ENCODE measurements at places on chromosomes 5 and 9.

DNA sequence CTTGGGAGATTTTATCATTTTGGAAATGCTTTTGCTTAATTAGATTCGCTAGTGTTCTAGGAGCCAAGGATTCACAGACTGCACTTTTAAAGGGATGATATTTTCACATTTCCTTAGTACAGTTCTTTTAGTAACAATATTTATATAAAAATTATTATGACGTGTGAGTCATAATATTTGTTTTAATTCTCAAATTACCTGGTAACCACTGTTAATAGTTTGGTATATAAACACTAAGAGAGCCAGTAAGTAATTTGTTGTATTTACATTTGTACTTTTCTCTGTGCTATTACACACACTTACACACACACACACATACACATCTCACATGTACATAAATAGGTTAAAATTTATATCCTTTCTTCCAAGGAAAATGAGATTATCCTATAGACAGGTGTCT lies 58.8 kb upstream of the RAD23B start:
- H3K36me3 ChIP-seq: no peaks in the 10 kb centered on the region
- H3K4me3 ChIP-seq: no peak overlapping the region
- no peak for DNase-seq
- no peak overlapping the region for H3K27ac ChIP-seq

- DNase-seq: no peak
- peak overlapping the region; percentile 94 for H3K27ac ChIP-seq
- no peaks in the 10 kb centered on the region for H3K27me3 ChIP-seq
- H3K4me1 ChIP-seq: peaks cover 4% of the 10 kb centered on the region
These were observed 617 bp upstream of the FPGS start for GRCh38 chr9:127801955-127802575.

GRCh38 chr9:111961009-111961408 lies 64.4 kb downstream of the UGCG start:
- H3K4me3 ChIP-seq: no peak overlapping the region
- no peaks in the 10 kb centered on the region for H3K36me3 ChIP-seq
- no peaks in the 10 kb centered on the region for H3K27me3 ChIP-seq
- no peak for DNase-seq
- peaks cover 21% of the 10 kb centered on the region for H3K4me1 ChIP-seq
- H3K27ac ChIP-seq: no peak overlapping the region

GRCh38 chr9:107039542-107039941 lies 176.6 kb downstream of the ZNF462 start:
- no peak for DNase-seq
- H3K27ac ChIP-seq: no peak overlapping the region
- no peaks in the 10 kb centered on the region for H3K36me3 ChIP-seq
- H3K27me3 ChIP-seq: no peaks in the 10 kb centered on the region
- no peaks in the 10 kb centered on the region for H3K4me1 ChIP-seq

DNA sequence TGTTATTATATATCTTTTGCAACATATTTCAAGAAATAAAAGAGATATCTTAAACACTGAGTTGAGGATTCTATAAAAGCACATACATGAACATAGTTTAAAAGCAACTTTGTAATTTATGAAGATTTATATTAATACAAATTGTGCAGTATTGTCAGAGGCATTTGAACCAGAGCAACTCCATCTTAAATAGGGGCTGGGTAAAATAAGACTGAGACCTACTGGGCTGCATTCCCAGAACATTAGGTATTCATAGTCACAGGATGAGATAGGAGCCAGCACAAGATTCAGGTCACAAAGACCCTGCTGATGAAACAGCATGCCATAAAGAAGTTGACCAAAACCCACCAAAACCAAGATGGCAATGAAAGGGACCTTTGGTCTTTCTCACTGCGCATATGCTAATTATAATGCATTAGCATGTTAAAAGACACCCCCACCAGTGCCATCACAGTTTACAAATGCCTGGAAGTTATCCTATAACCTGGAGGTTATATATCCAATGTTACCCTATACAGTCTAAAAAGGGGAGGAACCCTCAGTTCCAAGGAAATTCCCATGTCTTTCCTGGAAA lies 320.2 kb downstream of the FAM170A start:
- no peak for DNase-seq
- no peaks in the 10 kb centered on the region for H3K36me3 ChIP-seq
- H3K27me3 ChIP-seq: no peaks in the 10 kb centered on the region

DNA sequence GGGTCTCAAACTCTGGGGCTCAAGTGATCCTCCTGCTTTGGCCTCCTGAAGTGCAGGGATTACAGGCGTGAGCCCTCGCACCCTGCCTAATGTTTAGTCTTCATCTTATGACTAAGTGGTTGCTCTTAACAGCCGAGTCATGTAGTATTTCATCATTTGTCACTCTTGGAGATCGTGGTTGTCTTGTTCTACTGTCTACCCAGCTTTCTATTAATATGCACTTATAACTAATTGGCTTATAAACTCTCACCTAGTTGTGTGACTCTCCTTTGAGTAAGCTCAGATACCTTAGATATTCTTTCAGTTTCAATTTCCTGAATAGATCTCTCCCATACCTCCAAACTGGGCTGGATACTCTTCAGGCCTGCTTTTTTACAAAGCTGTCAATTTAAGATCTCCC lies 19.9 kb downstream of the SLC44A1 start:
- no peaks in the 10 kb centered on the region for H3K36me3 ChIP-seq
- no peak for DNase-seq
- H3K27me3 ChIP-seq: no peaks in the 10 kb centered on the region

DNA sequence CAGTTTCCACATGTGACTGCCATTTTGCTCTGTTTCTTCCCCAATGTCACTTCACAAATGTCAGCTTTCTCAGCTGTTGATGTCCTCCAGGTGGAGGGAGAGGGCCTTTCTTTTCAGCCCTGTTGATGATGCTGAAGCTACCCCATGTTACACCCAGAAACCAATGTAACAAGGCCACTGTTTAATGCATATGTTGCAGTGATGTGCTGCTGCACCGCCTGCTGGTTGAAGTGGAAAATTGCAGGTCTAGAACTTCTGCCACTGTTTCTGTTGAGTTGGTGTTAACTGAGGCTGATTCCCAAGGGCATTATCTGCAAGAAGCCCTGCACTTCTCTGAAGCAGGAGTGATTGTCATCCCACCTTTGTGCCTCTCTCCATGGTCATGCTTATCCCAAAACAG lies 428.4 kb downstream of the KDM4C start:
- no peaks in the 10 kb centered on the region for H3K4me1 ChIP-seq
- H3K4me3 ChIP-seq: no peak overlapping the region
- H3K36me3 ChIP-seq: peaks cover 32% of the 10 kb centered on the region
- no peaks in the 10 kb centered on the region for H3K27me3 ChIP-seq
- no peak overlapping the region for H3K27ac ChIP-seq

- no peak for DNase-seq
- no peaks in the 10 kb centered on the region for H3K36me3 ChIP-seq
- H3K4me3 ChIP-seq: no peak overlapping the region
- no peaks in the 10 kb centered on the region for H3K4me1 ChIP-seq
- peaks cover 5% of the 10 kb centered on the region for H3K27me3 ChIP-seq
These were observed 20.1 kb upstream of the HMCN2 start for GRCh38 chr9:130245474-130245873.

- H3K36me3 ChIP-seq: no peaks in the 10 kb centered on the region
- H3K4me3 ChIP-seq: no peak overlapping the region
- no peak overlapping the region for H3K27ac ChIP-seq
These were observed 120.4 kb upstream of the RETREG1 start for GRCh38 chr5:16737209-16737608.

DNA sequence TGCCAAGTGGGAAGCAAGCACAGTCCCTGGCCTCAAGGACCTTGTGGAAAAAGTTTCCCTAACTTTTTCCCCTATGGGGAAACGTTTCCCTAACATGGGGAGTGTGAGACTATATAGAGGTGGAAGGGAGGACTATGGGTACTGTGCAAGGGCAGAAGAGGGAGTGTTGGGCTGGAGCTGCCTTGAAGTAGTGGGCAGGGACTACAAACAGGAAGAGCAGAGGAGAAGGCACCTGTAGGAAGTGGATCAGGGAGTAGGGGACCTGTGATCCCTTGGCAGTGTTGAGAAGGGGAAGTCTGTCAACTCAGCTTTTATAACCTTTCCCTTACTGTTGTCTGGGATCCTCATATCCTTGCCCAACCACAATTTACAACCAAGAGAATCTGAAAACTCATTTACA lies 1.4 kb downstream of the CMYA5 start:
- no peaks in the 10 kb centered on the region for H3K27me3 ChIP-seq
- no peaks in the 10 kb centered on the region for H3K36me3 ChIP-seq
- no peak for DNase-seq

DNA sequence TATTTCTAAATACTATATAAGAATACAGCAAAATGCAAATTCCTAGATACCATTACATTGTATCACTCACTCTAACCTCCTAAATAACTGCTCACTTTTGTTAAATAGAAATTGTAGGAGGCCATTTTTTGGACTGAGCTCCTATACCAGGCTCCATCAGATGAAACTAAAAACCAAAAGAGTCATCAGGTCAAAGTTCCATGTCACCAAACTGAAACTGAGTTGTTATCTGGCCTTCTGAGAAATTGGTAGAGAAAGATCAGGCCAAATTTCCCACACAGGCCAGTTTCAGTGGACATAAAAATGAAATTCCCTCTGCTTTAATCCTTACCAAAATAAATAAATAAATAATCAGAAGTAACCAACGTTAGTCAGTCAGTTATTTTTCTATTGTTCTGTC lies 13.8 kb upstream of the SNX2 start:
- H3K27me3 ChIP-seq: no peaks in the 10 kb centered on the region
- H3K36me3 ChIP-seq: no peaks in the 10 kb centered on the region
- DNase-seq: no peak

All from tibial nerve (tissue), 4 donors.